ENCODE measurements at places on chromosomes 16 and 17. TPM values are rescaled to one million over a fixed set of nuclear protein-coding genes. Genes with fewer than 3 reads are reported as not detected.
A peak's percentile ranks its signal among the peaks of the same experiment; 100 is the strongest.

DNA sequence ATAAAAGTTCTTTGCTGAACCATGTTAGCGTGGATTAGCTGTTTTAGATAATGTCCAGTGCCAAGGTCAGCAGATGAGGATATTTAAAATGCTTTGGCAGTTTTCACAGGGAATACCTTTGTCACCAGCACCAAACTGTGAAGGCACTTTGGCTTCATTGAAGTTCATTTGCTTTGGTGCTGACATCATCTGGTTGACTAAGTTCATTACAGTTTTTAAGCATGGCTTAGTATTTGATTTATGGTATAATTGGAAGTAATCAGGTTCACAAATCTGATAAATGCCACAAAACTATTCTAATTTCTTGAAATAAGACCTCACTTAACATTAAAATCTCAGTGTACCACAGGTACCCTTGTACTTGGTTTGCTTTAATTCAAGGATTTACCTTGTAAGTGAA lies 4.3 kb downstream of the GID4 start:
- DNase-seq = no peak

DNA sequence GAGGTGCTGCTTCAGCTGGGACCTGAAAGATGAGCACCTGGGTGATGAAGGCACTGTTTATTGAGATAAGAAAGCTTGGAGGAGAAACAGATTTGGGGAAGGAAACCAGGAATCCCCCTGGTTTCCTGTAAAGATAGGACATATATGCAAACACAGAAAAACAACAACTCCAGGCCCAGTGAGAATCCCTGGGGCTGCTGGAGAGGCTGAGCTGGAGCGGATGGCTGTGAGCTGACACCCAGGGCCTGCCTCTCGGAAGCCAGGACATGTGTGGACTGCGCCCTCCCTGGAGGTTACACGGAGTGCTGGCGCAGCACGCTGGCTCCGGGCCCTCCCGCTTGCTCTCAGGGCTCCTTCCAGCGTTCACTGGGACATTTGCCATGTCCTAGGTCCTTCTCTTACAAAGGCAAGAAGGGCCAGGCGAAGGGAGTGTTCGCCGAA lies 57.5 kb downstream of the CYB5B start:
- DNase-seq = no peak

The TVP23A gene
- not detected for total RNA-seq

- DNase-seq = no peak
Observed at GRCh38 chr17:44167181-44167861, 3.2 kb upstream of the ASB16 start.

DNA sequence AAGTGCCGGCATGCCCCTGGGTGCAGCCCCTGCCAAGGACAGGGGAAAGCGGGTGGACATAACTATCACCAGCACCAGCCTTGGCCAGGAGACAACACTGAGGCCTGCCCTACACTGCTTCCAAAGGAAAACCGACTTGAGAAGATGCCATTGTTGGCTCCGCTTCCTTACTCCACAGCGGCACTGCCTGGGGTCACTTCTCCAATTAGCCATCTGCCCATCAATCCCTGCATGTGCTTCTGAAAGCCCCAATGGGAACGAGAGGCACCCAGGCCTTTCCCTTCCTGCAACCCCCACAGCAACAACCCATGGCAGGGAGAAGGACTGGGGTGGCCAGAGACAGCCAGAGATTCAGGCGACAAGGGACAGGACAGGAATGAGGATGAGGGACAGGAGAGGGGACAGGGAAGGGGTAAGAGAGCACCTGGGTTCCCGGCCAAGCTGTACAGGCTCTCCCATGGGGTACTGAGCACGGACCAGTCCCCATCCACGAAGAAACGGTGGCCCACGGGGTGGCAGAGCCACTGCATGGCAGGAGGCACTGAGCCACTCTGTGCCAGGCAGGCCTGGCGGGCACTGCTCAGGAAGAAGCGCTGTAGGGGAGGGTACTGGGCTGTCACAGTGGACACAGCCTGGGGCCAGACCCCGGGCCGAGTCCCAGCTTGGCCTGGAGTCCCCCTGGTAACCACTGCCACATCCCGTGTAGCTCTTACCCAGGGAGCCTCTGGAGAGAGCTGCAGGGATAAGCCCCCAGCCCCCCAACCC lies 21.2 kb downstream of the SREBF1 start:
- no peak for DNase-seq

The SERPINF2 gene
- 0.40 TPM for total RNA-seq

- peak; percentile 53 for DNase-seq
Observed at GRCh38 chr16:48959204-48959603, 322.4 kb downstream of the CBLN1 start.

DNA sequence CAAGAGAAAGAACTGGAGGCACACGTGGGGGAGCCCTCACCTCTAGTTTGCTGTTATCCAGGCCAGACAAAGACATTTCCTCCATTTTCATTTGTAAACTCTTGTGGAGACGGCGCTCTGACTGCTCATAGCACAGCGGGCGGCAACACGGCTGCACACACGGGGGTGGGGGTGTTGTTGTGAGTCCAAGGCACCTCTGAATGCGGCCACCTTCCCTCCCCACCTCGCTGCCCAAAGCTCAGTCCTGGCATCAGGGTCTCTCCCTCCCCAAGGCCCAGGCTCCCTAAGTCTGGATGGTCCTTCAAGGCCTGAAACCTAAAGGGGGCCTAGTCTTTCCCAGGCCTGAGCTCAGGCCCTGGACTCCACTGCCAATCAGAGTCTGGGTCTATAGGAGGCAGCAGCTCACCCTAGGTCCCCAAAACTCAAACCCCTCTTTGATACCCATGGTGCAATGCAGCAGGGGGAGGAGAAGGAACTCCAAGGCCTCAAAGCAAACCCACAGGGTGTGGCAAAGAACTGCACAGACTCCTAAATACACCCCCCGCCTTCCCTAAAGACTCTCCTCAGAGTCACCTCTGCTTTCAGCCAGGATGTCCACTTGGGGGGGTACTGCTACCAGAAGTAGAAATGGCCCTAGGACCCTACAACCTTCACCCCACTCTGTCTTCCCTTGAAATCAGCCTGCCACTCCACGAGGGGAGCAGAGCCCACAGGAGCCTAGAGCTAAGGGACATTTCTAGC lies 1.5 kb downstream of the ATXN7L3 start:
- peak; percentile 80 for DNase-seq

GRCh38 chr17:81659038-81659437 lies 2.7 kb upstream of the PDE6G start:
- DNase-seq = no peak

DNA sequence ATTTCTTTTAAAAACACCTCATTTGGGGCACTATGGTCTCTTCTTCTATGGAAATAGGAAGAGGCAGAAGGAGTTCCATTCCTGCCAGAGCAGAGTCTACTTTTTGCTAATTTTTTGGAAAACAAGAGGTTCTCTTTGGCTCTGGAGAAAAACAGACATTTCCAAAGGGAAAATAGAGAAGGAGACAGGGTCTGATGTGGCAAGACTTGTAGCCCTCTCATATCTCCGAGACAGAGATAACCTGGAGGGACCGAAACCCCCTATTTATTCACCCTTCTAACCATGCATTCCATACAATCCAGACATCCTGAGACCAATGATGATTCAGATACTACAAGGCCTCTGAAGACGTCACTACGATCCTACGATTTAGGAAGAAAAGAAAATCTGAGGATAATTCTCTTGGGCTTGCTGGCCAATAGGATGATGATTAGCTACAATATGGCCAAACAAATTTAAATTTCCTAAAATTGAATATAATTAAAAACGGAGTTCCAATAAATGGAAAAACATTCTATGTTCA lies 70.2 kb downstream of the HIC1 start:
- no peak for DNase-seq

Measured in LHCN-M2 (cell line).